M059J (cell line): ENCODE measurements at places on chromosomes 5 and 9. TPM values are rescaled to one million over a fixed set of nuclear protein-coding genes. Genes with fewer than 3 reads are reported as not detected.
A peak's percentile ranks its signal among the peaks of the same experiment; 100 is the strongest.

- no peak for DNase-seq
Measured at GRCh38 chr5:52582313-52582712, 205.4 kb upstream of the ITGA1 start.

IQGAP2 gene
- total RNA-seq = 0.12 and 0.52 TPM in 2 replicates

DNA sequence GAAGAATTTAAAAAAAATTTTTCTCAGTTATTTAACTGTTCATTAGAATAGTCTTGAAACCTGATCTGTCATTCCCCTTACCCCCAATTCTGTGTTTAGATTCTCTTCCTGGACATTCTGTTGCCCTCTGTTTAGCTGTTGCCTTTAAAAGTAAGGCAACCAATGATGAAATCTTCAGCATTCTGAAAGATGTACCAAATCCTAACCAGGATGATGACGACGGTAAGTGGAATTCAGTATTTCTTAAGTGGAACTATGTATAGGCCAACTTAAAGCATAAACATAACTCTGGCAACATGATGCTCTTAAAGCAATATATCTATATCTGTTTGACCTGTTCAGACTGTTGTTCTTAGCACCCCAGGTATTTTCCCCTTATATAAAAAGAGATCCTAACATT is 27.2 kb downstream of the NCBP1 start:
- no peak for DNase-seq

DNA sequence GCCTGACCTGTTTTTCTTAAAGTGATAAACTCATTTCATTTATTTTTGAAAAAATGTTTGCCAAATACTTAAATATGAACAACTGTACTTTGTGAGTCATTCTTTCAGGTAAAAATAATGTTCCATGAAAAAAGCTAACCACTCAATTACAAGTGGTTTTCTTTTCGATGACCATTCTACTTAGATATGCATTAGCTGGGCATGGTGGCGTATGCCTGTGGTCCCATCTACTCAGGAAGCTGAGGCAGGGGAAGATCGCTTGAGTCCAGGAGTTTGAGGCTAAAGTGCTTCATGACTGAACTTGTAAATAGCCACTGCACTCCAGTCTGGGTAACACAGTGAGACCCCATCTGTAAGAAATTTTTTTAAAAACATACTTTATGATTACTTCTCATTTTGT is 4.0 kb upstream of the WDR70 start:
- peak; percentile 16 for DNase-seq

GADD45G gene
- total RNA-seq = 0.32 and 0.49 TPM in 2 replicates

PWWP2A gene
- 15.7 and 19.7 TPM in 2 replicates for total RNA-seq

DNA sequence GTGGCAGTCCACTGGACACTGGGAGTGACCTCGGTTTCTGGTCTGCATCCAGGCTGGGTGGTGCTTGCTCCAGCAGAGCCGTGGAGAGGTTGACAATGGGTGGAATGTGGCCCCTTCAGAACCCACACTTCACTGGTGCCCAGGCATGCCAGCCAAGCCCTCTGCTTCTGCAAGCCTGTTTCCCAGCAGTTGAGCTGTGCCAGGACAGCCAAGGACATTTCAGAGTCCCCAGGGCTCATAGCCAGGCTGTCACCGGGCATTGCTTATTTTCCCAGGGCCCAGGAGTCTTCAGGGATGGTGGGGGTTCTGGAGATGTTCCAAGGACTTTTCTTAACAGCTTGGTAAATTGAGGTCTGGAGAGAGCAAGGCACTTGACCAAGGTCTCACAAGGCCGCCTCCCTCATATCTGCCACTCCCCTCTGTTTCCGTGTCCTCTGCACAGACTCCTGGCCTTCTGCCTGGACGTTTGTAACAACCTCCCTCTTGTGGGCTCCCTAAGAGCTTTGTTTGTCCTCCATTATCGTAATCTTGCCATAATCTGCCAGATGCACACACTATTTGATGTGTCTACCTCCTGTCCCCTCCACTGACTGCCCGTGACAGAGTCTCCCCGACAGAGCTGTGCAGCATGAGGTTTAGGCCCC is 3.8 kb upstream of the NDST1 start:
- peak; percentile 65 for DNase-seq

GRCh38 chr9:76592974-76593347 is 134.0 kb downstream of the GCNT1 start:
- DNase-seq = peak; percentile 34

DNA sequence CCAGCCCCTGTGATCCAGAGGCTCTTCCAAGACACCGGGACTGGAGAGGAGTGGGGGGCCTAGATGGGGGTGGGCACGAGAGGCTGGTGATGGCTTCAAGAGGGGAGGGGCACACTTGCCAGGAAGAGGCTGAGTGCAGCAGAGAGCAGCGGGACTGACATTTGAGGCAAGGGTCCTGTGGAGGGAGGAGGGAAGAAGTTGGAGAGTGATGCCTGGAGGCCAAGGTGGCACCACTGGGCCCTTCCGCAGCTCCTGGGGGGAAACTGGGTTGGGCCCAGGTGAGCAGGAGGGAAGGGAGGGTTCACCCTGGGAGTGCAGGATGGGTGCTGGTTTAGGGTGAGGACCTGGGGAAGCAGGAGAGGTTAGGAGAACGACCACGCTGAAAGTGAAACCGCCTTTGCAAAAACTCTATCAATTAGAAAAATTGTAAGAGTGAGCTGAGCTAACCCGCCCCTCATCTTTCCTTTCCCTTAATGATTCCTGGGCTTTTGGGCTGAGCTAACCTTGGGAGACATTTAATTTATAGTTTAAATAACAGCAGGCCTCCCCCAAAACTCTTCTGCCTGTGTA is 26.2 kb downstream of the ABO start:
- no peak for DNase-seq

DNA sequence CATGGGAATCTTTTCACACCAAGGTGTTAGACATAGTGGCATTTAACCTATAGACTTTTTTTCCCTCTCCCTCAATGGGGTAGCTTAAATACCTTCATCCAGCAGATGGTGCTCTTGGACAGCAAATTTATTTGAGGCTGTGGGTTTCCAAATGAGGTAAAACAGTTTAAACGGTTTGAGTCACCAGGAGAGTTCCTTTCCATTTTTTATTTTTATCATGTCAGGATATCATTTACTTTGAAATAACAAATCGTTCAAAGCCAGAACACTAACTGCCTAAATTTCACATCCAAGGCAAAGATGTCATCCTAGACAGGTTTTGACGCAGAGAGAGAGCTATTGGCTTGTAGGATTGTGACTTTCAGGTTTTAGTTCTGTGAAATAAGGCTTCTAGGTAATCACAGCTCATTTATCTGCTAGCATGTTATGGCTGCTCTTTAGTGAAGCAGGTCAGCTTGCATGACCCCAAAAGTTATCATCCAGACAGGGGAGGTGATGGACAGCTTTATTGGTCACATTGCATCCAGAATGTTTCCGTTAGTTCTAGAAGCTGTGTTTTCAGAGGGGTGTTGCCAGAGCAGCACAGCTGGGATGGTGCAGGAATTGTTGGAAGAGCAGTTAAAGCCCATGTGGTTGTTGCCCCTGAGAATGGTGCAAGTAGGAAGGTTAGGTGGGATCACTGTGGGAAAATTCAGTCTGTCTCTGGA is 69.8 kb downstream of the KDM4C start:
- DNase-seq = peak; percentile 60

TMC1 gene
- 1.1 TPM in 1 of 2 replicates, not detected in the other for total RNA-seq

IRX2 gene
- not detected in 2 replicates for total RNA-seq

- DNase-seq = no peak
Measured at GRCh38 chr9:133886563-133887501, 105.3 kb downstream of the VAV2 start.

DNA sequence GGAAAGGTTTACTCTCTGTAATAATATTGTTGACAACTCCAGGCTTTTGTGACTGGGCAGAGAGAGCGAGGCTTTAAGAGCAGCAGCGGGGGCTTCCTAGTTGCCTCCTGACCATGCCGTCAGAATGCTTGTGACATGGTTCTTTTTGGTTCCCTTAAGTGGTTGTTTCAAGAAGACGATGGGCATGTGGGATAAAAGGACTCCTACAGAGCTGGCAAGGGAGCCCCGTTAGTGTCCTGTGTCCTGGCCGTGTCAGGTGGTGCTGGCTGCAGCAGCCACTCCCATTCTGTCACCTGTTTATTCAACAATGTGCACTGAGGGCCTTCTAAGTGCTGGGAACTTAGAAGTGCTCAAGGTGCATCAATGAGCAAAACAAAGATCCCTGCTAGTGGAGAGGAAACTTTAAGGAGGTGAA is 19.7 kb downstream of the LCP2 start:
- no peak for DNase-seq

DNA sequence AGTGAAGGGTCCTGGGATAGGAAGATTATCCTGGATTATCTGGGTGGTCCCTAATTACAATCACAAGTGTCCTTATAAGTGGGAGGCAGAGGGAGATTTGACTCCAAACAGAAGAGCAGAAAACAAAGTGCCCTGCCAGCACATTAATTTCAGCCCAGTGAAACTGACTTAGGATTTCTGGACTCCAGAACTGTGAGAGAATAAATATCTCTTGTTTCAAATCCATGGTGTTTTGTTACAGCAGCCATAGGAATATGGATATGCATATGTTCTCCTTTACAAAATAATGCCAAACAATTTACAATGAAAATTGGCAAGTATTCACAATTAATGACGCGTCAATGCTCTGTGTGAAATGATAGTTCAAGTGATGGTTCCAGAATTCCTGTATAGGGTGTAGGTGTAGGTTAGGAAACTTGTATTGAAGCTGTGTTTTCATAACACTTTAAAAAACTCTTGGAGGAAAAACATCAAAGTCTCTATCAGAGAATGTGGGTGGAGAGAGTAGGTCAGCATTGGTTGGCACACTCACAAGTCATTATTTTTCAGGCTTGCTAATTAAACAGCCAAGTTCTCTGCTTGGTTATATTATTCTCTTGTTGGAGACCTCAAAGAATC is 19.9 kb upstream of the PLPP1 start:
- no peak for DNase-seq

DNA sequence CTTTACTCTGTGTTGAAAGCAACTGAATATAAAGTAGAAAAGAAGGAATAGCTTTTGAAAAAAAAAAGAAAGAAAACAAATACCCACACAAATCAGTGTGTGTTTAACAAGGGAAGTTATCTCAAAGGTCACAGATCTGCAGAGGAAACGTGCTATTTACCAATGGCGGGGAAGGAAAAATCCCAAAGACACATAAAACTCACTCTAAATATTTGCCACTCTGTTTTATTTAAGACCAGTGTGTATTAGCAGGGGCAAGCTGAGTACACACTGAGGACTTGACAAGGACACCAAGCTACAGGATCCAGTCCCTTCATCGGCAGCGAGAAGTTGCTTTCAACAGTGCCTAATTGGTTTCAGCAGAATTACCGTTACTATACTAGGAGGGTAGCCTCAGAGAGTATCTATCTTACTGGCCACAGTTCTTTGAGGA is 252.5 kb downstream of the DEPDC1B start:
- DNase-seq = no peak

GRCh38 chr5:139306628-139307379 is 13.3 kb downstream of the MATR3 start:
- DNase-seq = no peak

DNA sequence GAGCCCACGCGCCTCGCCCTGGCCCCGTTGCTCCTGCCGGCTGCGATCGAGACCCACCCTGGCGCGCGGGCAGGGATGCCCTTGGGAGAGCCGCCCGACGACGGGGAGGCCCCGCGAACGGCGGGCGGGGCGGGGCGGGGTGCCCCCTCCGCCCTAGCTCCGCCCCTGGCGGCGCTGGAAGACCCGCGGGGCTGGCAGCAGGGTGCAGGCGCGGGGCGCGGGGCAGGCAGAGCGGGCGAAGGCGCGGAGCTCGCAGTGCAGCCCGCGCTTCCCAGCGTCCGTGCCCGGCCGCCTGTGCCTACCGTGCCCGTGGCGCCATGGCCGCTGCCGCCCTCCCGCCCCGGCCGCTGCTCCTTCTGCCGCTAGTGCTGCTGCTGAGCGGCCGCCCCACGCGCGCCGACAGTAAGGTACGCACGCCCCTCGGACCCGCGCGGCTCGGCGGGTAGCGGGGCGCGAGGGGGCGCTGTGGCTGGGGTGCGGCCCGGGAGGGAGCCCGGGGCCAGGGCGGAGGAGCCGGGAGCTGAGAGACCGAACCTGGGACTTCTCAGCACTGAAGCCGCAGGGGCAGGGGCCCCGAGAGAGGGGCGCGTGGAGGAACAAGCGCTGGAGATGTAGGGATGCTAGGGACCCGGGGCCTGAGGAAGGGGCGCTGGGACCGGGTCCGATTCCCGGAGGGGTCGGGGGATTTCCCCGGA is at the start of gene OLFML2A:
Gene OLFML2A (plus strand): TSS at position 180 of the 695 bp plus-strand sequence. CDS start 138 bp downstream, at position 318.
- DNase-seq = peak; percentile 31

- peak; percentile 64 for DNase-seq
Measured at GRCh38 chr5:134738963-134739661, 764 bp downstream of the CAMLG start.

DNA sequence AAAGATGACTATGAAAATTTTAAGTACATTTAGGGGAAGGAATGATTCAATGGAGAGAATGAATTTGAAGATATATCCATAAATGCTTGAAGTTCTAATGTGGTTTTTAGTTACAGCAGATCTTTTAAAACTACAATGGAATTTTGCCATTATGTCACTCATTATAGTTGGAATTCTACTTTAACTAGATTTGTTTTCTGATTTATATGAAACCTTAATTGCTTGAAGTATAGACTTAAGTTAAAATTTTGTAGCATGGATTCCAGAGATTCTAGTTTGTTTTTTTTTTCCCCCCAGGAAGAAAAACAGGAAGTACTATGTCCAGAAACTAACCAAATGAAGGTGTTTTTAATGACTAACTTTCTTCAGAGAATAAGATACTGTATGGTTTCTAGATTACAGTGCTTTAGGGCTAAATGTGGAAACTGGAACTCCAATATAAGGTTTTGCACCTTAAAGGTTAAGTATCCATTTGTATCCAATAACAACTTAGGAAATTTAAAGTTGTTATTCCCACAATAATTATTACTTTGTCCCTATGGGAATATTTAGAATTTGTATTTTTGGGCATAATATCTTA is 70.3 kb downstream of the ZSWIM6 start:
- no peak for DNase-seq

GRCh38 chr5:36177715-36178523 is 26.0 kb downstream of the SKP2 start:
- peak; percentile 49 for DNase-seq

CCNG1 gene
- 98.1 and 110 TPM in 2 replicates for total RNA-seq

GRCh38 chr5:1315018-1315708 is 20.3 kb upstream of the TERT start:
- no peak for DNase-seq

DNA sequence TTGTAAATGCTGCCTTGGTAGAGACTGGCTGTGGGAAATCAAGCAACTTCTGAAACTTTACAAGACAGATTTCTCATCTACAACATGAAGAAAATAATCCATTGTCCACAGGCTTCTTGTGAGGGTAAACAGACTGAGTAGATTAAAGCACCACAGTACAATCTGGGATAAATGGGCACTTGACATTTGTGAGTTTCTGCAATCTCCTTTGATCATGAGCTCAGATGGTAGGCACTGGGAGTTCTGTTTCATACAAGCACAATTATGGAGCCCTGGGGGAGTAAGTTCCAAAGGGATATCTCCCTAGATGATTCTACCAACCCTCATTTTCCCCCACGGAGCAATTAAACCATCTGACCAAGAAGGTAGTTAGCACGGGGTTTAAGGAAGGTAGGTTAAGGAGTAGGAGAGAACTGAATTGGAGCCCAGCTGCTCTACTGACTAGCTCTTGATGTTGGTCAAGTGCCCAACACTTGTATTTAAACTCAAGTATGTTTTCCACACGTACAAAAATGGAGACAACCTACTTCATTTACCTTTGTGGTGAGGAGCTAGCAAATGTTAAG is 479.5 kb upstream of the TNC start:
- peak; percentile 38 for DNase-seq

FSD1L gene
- 1.1 and 2.3 TPM in 2 replicates for total RNA-seq

GRCh38 chr9:133591116-133591910 is 17.9 kb downstream of the FAM163B start:
- no peak for DNase-seq

- no peak for DNase-seq
Measured at GRCh38 chr9:134575901-134576176, 65.8 kb upstream of the COL5A1 start.
